Activated naive CD8-positive, alpha-beta T cell treated with anti-CD3 and anti-CD28 coated beads for 36 hours (primary cell): ENCODE measurements at places on chromosomes 7 and 10. TPM values are rescaled to one million over a fixed set of nuclear protein-coding genes. Genes with fewer than 3 reads are reported as not detected.

Gene KAZALD1
- 0.28 TPM for total RNA-seq

DNA sequence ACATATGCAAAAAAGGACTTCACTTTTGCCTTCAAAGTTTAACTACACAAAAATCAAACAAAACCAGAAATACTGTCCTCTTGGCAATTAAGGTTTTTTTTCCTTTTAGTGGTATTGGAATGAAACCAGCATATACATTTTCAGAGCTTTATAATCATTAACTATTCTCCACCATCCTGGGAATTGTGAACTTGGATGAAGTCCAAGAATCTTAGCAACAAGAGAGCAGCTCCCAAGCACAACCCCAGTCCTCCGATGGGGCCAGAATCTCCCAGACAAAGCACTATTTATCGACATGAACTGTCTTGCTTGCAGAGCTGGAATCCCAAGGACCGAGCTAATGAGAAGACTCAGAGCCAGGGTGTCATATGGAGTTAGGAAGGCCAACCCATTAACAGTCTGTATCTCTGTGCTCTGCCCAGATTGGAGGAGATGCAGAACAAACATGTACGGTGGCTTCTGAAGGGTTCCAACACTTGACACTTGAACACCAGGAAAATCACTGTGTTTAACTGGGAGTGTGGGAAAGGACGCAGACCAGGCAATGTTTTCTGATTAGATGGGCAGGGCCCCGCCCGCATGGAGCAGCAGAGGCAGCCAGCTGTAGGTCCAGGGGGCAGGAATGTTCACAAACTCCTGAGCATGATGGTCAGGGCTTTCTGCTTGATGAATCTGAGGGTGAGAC lies 35.5 kb downstream of the PPP1R3C start:
- DNase-seq, result no peak

- DNase-seq, result no peak
Observed at GRCh38 chr7:132619967-132620366, 43.7 kb upstream of the PLXNA4 start.

- DNase-seq, result no peak
Observed at GRCh38 chr10:106440355-106440754, 724.2 kb downstream of the SORCS1 start.

GRCh38 chr10:57919864-57920263 lies 347.8 kb downstream of the IPMK start:
- DNase-seq, result no peak

DNA sequence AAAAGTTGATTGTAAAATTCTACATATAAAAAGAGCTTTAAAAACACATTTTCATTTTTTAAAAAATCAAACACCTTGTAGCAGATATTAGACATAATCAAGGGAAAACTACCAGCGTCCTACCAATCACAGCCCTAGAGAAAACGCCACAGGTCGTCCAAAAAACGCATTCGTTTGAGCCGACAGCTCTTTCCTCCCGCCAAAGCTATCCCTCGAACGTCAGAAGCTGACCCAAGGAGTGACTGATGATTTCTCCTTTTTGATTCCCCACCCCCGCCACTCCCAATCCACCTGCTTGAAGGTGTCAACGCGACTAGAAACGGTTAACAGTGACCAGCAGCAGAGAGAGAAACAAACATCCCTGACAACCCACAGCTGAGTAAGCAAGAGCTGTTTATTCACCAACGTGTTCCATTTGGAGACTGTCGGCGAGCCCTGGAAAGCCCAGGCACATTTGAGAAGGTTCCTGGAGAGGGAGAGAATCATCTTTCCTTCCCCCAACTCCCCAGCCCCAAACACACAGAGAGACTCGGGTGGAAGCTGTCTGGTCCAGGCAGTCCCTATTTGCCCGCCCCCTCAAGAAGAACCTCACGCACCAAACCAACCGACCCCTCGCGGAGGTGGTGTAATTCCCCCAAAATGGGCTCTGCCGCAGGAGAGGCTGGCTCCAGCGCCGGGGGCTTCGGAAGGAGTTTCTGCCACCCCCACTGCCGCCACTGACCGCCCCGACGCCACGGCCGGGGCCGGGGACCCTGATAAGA lies 622 bp downstream of the CPEB3 start:
- DNase-seq, result peak; percentile 44

DNA sequence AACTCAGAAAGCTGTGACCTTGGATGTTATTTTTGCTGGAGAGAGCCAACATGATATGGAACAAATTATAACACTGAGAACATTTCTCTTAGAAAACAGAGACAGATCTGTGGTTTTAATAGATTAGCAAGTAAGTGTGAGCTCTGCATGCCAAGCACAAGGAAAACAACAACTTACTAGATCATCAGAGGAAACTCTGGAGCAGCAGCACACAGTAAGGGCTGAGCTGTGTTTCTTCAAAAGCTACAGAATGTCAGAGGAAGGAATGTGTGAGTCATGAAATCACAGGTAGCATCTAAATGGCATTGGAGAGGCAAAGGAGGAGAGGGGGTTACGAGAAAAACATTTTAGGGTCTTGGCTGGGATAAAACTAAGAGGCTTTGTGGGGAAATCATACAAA lies 283.4 kb upstream of the FZD8 start:
- no peak for DNase-seq

Gene SORBS1
- total RNA-seq, result 0.54 TPM

DNA sequence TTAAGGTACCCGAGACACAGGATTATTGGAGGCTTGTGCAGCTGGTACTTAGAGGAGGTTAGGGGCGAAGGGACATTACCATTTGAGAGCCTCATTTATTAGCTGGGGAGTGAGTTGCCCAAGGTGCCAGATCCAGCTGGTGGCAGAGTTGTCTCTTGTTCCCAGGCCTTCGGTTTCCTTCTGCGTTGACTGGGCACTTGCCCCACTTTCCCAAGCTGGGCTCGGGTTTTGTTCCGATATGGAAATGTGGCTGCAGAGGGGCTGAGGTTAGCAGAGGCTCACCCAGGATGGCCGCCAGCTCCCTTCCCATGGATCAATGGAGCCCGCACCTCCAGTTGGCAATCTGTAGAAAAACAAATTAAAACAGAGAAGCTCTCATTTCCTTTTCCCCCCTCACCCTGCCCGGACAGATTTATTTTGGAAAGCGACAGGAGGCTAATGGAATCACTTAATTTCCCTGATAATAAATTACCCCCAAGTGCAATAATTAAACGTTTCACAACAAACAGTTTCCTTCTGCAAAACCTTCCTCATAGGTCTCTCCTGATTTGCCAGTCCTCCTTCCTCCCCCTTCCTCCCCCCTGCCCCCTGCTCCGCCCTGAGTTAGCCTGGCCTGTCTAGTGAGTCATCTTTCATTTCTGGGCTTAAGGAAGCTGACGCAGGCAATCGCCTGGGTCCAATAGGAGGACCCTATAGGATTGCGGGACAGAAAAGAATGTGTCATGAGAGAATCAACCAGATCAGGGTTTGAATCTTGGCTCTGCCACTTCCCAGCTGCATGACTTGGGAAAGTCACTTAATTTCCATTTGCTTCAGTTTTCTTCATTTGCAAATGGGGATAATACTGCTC lies 51.7 kb downstream of the ADRA2A start:
- DNase-seq, result no peak

GRCh38 chr7:146956853-146957252 lies 840.3 kb downstream of the CNTNAP2 start:
- DNase-seq, result no peak

DNA sequence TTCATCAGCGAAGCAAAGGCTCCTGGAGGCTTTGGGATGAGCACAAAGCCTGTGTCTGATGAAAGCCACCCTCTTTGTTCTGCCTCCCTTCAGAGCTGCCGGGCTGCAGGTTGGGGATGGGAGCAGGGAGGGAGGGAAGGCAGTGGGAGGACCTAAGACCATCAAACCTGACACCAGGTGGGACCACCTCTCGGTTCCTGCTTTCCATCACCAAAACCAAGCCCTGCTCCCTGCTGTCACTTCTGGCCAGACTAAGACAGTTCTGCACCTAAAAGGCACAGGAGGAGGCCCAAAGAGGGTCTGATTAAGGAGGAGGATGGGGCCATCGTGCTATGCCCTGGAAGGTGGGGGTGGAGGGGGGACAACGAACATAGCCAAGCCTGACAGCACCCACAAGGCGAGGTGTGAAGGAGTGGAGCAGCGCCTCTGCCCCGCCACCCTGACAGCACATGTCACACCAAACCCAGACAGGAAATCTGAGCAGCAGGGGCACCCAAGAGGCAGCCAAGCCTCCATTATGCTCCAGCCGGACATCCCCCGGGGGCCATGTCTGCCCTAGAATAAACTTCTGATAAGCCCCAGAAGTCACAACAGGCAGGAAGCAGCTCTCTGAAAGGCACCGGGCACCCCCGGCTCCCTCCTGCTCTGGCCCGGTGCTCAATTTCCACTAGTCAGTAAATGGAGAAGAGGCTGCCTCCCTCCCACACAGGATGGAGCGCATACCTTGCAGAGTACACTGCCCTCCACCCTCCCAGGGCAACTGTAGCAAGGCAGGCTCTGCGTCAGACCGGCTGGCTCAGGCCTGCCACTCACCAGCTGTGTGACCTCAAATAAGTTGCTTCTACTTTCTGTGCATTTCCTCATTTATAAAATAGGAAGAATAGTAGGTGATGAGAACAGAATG lies 48.9 kb downstream of the DLG5 start:
- peak; percentile 20 for DNase-seq

Gene NEUROG3
- 0.21 TPM for total RNA-seq

DNA sequence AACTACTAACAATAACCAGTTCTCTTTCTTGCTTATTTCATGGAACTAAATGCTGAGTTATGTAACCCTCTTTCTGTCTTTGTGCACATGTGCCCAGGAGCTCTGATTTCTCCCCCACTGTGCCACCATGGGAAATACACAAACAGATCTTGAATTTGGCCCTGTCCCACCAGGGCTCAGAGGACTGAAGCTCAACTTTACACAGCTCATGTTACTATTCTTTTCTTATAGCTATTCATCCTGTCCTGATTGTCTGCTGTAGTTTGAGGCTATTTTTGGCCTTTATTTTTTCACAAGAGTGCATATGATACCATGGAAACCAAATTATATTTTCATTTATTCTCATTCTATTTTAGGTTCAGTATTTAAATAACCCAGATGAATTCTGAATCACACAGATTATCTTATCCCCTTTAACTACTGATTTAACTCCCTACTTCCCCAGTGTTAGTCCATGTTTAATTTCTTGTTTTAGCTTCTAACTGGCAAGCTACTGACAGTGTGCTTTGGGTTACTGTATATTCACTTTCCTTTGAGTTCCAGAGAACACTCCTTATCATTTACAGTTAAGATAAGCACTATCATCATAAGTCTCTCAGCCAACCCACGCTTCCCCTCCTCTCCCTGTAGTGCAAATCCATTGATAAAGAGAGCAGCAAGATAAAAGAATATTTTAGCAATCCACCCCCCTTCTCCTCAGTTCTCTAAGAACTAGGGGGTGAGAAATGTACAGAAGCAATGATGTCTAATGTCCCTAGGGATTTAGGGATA lies 71.8 kb upstream of the GSDME start:
- no peak for DNase-seq

DNA sequence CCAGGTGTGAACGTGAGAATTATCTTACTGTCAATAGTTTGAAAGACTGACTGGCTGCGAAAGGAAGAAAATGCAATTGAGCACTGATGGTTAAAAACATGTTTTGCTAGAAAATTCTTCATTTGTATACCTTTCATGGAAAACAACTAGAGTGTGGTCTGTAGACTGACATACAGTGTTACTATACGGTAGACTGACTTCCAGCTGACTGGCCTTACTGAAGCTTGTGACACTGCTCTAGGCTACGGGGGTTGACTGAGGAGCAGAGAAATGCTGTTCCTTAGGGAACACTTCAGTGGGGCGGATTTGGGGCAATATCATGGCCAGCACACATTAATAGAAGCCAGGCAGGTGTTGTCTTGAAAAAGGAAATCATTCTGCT lies 25.9 kb upstream of the DDC start:
- no peak for DNase-seq

Gene AQP1
- total RNA-seq, result 0.10 TPM

- no peak for DNase-seq
Observed at GRCh38 chr7:36640682-36641081, 83.6 kb downstream of the AOAH start.

DNA sequence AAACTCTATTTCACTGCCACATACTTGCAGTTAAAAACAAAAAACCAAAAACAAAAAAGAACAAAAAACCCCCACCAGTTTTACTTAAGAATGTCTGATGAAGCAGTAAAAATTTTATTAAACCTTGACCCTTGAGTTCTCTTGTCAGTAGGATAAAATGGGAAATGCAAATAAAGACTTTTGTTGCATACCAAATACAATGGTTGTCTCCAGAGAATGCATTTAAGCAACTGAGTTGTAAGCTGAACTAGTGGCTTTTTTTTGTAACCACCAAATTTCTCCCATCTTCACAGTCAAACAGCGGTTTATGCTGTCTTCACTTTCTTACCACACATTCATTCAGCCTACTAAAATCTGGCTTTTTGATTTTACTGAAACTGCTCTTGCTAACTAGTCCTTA lies 3.1 kb downstream of the SYPL1 start:
- no peak for DNase-seq

- no peak for DNase-seq
Observed at GRCh38 chr7:100783804-100784203, 43.5 kb downstream of the EPHB4 start.

Gene SH2D4B
- total RNA-seq, result 0.08 TPM

Gene UNCX
- total RNA-seq, result not detected

- DNase-seq, result peak; percentile 66
Observed at GRCh38 chr10:71531485-71532446, 135.0 kb downstream of the CDH23 start.

DNA sequence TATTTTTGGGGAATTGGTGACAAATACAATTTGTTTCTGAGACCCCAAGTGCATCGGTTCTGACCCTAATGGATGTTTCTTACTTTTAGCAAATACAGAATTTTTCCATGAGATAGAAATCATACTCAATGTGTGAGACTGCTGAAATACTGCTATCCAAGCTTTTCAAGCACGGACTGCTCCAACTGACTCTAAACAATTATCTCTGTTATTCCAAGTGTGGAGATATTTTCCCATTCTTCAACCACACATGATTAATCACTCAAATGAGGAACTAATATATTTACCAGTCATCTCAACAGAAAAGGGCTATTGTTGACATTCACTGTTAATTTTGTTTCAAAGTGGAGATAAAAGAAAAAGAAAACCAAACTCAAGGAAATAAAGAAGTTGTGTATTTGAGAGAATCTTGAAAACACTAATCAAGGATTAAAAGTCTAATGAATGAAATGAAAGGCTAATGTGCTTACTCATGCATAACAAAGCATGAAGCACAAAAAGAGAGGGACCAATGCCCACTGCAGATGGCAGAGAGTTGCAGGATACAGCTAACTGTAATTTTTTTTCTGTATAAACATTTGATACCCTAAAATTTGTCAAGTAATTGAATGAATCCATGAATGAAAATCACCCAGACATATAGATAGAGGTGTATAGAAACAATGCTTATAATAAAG lies 423.6 kb downstream of the DGKB start:
- no peak for DNase-seq

Gene GIMAP5
- 47.1 TPM for total RNA-seq

DNA sequence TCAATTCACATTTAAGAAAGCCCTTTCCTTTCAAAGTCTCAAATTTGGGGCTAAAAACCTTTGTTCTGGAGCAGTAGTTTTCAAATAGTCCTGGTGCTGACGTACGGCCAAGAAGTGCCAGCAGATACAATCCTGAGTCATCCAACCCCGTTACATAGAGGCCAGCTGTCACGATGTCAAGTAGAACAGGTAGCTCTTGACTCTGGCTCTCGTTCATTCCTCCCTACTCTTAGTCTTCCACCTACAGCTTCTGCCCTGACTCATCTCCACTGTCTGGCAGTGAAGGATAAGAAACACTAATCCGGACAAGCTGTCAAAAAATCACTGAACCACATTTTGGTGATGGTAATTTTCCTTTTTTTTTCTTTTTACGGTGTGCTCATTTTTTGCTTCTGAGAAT lies 132.4 kb upstream of the PTN start:
- no peak for DNase-seq

- peak; percentile 18 for DNase-seq
Observed at GRCh38 chr7:22356701-22357310, at the start of gene RAPGEF5. RAPGEF5 (minus strand) TSS chr7:22357154; CDS start chr7:22357060, 94 bp downstream.
